ENCODE measurements at places on chromosomes 11 and 22.

GRCh38 chr11:78893996-78894395, 319.3 kb upstream of the NARS2 start:
- DNase-seq: no peak

GRCh38 chr22:32859743-32860142, 58.2 kb downstream of the TIMP3 start:
- no peak for DNase-seq

DNA sequence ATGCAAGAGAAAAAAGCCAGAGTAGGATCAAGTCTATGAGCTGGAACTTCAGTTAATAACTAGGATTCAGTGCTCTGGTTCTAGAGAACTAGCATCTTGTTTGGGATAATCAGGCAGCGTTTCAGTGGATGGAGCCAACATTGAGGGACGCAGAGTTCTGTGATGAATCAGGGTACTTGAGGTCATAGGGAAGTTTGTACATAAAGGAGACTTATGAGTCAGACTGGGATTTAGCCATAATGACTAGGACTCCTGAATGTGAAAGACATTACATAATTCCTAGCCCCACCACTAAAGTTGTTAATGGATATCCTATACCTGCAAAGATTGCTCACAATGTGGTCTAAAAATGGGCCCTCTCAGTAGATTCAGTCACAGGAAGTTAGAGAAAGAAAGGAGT, 6.8 kb downstream of the SLN start:
- peak; percentile 93 for DNase-seq

DNA sequence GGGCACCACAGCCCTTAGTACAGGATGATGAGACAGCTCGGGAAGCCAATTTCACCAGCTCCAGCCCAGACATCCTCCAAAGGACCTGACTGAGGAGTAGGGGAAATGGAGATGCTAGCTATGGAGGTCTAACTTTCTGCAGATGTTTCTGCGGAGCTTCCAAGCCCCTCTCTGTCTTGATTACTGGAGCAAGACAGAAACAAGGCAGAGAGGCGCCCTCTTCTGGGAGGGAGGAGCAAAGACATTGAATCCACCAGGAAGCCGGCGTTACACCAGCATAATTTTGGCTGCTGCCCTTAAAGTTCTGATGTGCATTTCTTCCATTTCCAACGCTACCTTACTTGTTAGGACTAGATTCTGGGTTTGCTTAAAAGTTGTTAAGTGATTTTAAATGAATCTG, 107.3 kb upstream of the HSD17B12 start:
- DNase-seq: peak; percentile 48

GRCh38 chr22:48101704-48102103, 1339.3 kb downstream of the TBC1D22A start:
- DNase-seq: no peak

- peak; percentile 42 for DNase-seq
Observed at GRCh38 chr22:33726294-33726734, 194.0 kb downstream of the LARGE1 start.

DNA sequence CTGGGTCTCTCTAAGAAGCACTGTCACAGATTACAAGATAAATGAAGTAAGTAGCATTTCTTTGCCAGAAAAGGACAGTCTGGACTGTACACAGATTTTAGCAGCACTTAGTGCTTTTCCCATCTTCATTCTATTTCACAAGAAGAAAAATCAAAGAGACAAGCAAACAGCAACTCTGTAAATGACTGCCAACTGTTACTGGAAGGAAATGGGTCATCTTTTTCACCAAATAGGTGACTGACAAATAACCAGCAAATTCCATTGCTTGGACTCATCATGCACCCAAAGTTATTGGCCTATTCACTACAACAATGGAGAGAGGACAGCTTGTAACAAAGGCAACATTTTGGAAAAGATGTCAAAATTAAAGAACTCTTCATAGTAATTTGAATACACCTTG, 28.9 kb upstream of the CARD18 start:
- peak; percentile 26 for DNase-seq

DNA sequence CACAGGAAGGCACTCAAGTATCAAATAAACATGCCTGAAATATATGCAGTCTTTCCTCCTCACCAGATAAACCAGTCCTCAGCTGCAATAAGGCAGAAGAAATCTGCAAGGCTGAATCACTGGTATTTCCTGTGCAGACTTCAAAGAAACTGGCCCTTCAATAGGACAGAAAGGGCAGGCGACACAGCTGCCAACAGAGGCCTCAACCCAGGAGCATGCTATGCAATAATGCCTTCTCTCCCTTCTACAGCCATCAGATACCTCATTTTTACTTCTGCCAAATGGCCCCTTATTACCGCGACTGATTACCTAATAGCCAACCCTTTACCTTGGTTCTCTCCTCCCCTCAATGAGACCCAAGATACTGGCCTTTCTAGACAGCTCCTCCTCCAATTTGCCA, 8.0 kb downstream of the NUMA1 start:
- peak; percentile 78 for DNase-seq

- DNase-seq: no peak
Observed at GRCh38 chr11:83678831-83679584, 392.8 kb upstream of the CCDC90B start.

DNA sequence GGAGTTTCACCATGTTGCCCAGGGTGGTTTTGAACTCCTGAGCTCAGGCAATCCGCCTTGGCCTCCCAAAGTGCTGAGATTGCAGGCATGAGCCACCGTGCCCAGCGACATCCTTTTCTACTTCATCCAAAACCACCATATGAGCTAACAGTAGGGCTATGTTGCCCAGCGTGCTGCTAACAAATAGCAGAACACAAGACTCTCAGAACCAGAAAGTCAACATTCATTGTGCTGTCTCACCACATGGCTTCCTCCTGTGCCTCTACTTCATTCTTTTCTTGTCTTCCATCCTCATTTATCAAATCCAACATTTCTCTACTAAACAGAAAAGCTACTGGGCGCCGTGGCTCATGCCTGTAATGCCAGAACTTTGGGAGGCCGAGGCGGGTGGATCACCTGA, 12.0 kb upstream of the DENND5A start:
- no peak for DNase-seq

DNA sequence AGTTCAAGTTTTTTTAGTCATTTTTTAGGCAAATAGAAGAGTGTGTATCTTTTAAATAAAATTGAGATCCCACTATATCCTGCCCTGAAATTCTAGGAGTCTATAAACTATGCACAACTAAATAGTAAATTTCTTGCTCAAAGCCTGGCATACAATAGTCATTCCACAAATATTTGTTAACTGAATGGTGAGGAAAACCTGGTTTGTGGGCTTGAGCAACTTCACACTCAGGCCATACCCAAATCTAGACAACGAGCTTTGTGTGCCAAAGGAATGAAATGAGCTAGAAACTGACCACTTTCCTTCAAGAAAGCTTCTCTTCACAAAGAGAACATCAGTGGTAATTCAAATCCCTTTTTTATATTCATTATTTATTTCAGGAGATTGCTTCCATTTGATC, 39.6 kb upstream of the AMOTL1 start:
- peak; percentile 67 for DNase-seq

GRCh38 chr22:41619979-41620588, 759 bp downstream of the DESI1 start:
- peak; percentile 19 for DNase-seq

DNA sequence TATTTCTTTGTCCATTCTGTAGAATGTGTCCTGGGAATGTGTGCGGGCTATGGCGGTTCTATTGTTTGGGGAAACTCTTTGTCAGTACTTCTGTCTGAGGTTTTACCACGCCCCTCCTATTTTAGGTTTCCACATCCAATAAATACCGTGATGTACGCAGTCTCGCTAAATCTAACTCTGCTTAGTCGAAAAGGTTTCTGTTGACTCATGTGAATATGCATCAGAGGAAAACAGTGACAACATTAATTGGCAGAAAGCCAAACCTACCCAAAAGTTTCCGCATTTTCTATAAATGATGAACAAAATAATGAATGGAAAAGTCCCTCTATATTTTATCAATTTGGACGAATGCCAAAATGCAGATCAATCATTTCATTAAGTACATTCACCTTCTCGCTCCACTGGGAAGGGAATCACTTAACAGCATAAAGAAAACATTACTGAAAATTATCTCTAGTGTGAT, 143.4 kb downstream of the MAML2 start:
- peak; percentile 88 for DNase-seq

DNA sequence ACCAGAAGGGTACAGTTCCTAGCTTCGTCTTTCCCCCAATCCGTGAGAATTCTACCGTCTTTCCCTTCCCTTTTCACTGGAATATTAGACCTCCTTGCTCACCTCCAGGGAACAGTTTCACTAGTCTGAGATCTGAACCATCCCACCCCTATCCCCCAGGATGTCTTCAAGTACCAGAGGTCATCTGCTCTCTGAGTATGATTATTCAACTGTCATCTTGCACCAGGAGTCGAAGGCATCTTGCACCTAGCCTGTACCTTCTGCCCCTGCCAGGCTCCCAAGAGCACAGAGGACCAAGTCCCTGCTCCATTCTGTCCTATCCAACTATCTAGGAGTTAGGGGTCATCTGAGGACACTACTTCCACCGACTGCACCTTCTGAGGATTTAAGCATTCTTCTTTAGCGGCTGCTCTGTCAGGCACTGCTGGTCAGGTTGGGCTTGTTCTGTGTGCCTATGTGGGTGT, 804 bp downstream of the ACER3 start:
- no peak for DNase-seq

- DNase-seq: no peak
Observed at GRCh38 chr22:37419969-37420685, 7.2 kb downstream of the ELFN2 start.

DNA sequence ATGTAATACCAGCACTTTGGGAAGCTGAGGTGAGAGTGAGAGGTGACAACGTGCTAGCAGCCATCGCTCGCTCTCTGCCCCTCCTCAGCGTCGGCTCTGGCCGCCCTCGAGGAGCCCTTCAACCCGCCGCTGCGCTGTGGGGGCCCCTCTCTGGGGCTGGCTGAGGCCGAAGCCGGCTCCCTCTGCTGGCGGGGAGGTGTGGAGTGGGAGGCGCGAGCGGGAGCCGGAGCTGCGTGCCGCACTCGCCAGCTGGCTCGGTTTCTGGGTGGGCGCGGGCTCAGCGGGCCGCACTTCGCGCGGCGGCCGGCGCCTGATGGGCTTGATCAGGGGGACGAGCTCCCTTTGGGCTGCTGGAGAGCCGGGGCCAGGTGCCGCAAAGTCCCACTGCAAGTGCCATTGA, 98.9 kb upstream of the UBASH3B start:
- DNase-seq: peak; percentile 15

DNA sequence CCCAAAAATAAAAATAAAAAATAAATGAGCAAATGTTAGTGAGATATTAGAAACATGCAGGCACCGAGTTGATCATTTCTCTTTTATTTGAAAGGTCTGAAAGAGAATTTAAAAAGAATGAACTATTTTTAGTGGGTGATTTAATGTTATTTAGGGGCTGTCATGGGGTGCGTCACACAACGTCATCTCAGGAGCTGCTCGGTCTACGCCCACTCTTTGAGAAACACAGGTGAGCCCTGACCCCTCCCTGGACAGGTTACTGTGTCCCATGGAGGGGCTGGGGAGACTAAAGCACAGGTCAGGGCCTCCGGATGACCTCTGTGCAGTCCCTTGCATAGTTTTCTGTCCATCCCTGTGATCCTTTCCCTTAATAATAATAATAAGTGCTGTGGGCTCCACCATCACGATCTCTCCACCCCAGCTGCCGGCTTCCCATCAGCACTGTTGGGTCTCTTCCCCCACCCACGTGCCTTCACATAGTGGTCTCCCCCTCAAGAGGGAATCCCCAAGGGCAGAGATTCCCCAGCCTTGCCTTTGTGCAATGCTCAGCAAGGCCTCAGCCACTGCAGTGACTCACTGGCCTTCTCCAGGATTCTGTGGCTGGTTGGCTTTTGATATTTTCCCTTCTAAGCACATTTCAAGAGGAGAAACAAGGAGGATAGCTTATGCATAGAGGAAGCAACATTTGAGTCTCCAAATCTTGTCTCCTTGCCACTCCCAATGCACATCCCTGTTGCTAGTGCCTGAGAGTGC, 159.9 kb downstream of the TTC17 start:
- DNase-seq: no peak

DNA sequence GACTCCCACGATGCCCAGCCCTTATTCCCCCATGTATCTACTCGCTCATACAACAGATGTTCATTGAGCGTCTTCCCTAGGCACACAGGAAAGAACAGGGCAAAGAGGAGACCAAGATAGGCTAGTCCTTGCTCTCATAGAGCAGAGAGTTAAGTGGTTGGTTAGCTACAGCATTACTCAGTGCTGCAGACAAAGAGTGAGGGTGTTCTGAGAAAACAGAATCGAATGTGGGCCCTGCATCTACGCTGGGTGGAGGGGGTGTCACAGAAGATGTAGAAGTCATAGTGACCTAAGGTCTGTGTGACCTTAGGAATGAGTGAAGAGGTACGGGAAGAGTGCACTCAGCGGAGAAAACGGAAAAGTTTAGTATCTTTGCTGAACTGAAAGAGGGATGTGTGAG, 12.3 kb downstream of the PSMD13 start:
- DNase-seq: no peak

GRCh38 chr11:75087319-75088305, 9.1 kb downstream of the OR2AT4 start:
- DNase-seq: no peak

- DNase-seq: no peak
Observed at GRCh38 chr11:126997641-126998040, 2.9 kb downstream of the KIRREL3 start.

DNA sequence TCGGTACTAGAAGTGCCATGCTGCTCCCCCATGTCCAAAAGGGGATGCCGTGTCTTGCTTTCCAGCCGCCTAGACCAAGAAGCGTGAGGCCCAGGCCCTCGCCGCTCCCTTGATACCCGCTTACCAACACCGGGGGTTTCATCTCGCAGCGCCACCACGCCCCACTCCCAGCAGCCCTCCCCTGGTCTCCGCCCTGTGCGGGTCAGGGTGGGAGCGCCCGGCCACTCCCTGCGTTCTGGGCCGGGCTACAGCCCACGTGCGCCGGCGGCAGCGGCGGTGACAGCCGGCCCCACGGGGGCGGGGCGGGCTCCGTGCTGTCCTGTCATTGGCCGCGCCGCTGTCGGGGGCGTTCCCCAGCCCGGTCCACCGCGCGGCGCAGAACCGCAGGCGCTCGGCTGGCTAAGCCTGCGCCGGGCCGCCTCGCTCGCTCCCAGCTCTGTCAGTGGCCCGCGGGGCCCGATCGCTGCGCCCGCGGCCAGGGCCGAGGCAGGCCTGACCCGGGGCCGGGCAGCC, at the start of gene MICAL2:
TSS of gene MICAL2 (plus strand) at position 390 of the 513 bp plus-strand sequence. CDS start 51,566 bp downstream, outside the sequence.
- peak; percentile 82 for DNase-seq

- DNase-seq: no peak
Observed at GRCh38 chr22:26842103-26842502, 184.7 kb downstream of the MIAT start.
